ENCODE measurements at places on chromosomes 11 and 22.

DNA sequence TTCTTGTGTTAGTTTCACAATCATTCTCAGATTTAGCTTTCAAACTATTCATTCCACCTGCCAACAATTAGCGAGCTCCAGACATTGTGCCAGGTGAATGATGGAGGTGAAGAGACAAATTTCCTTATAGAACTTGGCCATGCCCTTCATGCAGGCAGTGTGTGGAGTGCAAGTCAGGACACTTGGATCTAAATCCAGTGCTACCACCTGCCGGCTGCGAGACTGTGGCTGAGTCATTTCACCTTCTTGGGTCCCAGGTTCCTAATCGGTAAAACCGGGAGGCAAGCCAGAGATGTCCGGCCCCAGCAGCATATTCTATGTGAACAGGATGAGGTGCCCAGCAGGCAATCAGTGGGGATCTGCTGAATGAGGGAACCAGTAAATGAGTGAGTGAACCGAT, 18.6 kb upstream of the EHF start:
- DNase-seq, result no peak

GRCh38 chr11:120040151-120040840, 97.6 kb downstream of the TRIM29 start:
- DNase-seq, result no peak

DNA sequence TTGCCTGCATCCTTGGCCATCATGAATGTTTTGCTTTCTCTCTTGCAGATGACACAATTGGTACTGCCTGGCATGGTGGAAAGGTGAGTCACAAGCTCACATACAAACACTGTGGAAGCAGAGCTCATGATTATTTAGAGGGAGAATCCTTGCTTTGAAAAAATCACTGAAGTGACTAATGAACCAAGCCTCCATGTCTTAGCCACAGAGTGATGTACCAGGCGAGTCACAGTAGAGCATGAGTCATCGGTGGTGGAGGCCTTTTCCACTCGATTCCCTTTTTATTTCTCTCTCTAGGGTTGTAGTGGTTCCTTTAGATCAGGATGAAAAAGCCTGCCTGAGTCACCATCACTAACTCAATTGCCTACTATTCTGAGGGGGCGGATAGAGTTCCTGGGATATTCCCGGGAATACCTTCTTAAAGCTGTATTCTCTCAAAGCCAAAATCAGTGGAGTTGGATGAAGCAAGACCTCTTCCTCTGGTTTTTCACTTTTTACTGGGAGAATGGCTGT, 49.6 kb upstream of the ALKBH3 start:
- DNase-seq, result no peak

DNA sequence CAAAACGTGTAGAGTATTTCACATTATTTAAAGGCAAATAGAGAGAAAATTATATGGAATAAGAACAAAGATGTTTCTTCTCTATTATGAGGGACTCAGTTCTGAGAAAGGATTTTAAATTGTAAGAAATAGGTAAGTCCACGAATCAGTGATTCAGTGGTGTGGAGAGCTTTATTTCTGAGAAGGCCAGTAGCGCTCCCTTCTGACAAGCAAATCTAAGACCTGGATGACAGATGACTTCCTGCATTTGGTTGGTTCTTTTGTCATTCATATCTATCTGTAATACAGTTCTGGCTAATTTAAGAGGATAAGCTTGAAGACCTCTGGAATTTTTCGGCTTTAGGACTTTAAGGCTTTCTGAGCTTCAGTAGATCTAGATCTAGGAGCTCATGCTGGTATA, 7.0 kb downstream of the CD3E start:
- DNase-seq, result no peak

- DNase-seq, result no peak
Observed at GRCh38 chr11:121304759-121305158, 12.2 kb downstream of the SC5D start.

DNA sequence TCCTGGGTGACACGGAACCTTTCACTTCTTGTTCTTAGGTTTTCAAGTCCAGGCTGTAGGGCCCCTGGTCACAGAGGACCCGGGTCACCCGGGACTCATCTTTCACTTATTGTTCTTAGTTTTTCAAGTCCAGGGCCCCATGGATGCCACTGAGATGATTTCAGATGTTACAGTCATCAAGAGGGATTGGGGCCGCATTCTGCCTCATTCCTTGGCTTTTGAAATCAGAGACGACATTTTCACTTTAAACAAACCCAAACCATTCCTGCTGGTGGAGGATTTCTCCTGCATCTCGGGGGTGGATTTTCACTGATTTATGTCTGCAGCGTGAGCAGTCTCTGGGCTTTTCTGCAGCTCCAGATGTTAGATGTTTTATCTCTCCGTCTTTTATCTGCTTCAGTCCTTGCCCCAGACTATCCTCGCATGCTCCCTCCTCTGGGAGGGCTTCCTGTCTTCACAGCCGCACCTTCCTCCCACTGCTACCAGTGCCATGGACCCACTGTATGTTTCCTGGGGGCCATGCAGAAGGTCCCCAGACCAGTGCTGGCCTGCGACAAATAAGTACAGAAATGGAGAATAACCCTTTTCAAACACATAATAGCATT, 27.4 kb downstream of the FBLN1 start:
- DNase-seq, result no peak

DNA sequence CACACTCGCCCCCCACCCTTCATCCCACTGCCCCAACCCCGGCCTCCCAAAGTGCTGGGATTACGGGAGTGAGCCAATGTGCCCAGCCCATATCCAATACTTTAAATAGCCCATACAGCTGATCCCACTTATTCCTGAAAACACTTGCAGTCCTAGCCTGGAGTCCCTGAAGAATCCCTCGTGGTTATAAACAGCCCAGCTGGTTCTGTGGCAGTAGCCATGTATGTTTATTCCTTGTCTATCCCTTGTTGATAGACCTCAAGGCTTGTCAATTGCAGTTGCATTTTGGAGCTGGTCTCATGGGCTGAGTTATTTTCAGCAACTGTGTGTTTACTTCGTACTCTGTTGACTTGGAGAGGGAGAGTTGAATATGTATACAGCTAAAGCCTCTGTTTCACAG, 21.5 kb upstream of the PAFAH1B2 start:
- DNase-seq, result no peak

- DNase-seq, result no peak
Observed at GRCh38 chr11:12214751-12215150, 104.4 kb downstream of the MICAL2 start.

DNA sequence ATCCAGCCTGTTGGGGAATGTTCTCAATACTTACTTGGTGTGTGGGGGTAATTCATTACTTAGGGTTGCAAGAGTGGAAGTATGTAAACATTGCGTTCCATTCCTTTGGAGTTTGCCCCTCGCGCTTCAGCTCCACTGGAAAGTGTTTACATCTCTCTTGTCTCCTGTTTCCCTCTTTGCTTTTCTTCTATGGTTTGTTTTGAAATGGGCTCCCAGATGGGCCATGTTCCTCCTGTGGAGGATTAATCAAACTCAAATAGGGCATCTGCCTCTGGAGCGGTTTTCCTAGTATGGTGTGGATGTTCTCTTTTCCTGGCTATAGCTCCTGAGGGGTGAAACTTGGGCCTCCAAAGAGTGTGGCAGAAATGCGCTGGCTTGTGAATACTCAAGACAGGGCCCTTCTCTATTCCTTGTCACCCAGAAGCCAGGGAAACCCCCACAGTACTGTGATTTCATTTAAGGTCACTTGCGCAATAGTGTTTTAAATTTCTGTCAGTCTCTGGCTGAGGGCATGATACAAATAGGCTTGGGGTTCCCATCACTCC, 51.9 kb downstream of the CD44 start:
- DNase-seq, result no peak

DNA sequence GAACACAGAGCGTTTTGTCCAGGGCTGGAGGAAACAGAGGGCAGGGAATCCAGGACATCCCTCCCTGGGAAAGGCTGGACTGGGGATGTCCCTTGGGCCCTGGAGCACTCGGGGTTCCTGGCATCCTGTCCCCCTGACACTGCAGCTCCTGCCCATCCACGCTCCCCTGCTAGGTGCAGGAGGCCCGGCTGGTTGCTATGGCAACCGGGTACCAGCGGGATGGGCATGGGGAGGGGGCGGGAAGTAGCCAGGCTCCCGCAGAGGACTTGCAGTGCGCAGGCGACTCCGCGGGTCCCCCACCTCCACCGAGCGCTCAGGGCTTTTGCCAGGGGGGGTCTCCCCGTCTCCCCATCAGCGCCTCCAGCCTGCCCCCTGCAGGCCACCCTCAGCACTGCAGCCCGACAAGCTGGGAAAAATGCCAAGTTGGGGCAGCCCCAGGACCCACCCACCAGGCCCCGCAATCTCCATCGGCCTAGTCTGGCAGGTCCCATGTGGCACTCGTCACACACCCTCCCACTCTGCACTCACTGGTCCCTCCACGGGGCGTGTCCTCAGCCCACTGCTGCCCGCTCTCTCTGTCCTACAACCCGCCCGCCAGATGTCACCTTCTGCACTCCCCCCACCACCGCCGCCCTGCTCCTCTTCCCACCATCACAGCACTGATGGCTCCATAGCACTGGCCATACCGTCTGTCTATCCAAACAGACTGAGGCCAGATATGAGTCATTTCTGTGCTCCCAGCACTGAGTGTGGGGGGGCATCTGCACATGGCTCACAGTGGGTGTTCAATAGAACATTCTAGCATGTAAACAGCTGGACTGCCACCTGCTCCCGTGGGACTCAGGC, 31.5 kb downstream of the KIAA0930 start:
- no peak for DNase-seq

GRCh38 chr22:32818446-32819115, 17.1 kb downstream of the TIMP3 start:
- no peak for DNase-seq

DNA sequence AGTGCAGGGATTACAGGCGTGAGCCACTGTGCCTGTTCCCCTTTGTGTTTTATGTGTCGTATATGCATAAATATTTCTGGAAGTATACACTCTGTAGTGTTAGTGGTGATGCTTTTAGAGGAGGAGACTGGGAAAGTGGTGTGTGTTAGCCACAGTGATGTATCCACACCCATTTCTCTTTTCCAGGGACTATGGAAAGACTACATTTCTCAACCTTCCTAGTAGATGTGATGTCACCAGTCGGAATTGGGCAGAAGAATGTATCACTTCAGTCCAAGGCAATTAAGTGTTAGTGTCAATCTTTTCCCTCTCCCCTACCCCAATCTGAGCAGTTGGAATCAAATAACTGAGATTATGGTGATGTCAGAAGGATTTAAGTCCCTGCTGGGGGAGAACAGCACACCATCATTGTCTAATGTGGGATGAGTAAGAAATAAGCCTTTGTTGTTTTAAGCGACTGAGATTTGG, 5.8 kb upstream of the ATG16L2 start:
- DNase-seq, result no peak

- DNase-seq, result no peak
Observed at GRCh38 chr22:50678218-50678650, 5.6 kb downstream of the SHANK3 start.

DNA sequence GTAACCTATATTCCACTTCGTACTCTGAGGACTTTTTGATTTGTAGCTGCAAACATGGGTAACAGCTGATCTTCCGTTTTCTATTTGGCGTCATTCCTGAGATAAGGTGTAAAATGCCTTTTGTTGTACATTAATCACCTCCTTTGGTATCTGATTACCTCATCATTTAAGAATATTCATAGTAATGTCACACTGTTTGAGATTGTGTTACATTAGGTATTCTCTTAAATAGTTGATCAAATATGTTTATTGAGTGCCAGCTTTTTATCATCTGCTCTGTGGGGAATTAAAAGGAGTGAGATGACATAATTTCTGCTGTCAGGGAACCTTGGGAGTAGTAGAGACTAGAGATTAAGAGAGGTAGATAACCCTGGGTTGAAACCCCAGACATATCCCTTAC, 5.9 kb downstream of the NCAM1 start:
- no peak for DNase-seq

- no peak for DNase-seq
Observed at GRCh38 chr11:12223771-12224536, 113.6 kb downstream of the MICAL2 start.

- DNase-seq, result no peak
Observed at GRCh38 chr22:31857247-31857646, 87.1 kb upstream of the YWHAH start.

- no peak for DNase-seq
Observed at GRCh38 chr22:20239676-20240446, 28.3 kb downstream of the RTN4R start.

GRCh38 chr11:127648583-127648982, 648.0 kb upstream of the KIRREL3 start:
- no peak for DNase-seq

DNA sequence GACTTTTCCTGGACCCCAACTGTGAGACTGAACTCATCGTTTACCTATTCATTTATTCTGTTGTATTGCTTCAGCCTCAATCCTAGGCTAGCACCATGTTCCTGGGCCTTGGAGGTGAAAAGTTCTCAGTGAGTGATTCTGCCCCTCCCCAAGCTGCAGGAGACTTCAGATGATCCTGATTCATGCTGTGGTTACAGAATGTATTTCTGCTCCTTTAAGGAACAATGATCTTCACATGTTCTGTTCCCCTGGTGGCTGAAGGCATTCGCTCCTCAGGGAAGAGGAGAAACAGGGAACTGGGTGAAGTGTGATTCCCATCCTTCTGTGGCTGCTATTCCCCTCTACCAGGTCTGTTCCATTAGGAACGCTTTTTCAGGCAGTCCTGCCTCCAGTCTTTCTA, 2.4 kb downstream of the OR52E1 start:
- no peak for DNase-seq

GRCh38 chr22:44728761-44729324, 23.5 kb upstream of the ARHGAP8 start:
- DNase-seq, result no peak

DNA sequence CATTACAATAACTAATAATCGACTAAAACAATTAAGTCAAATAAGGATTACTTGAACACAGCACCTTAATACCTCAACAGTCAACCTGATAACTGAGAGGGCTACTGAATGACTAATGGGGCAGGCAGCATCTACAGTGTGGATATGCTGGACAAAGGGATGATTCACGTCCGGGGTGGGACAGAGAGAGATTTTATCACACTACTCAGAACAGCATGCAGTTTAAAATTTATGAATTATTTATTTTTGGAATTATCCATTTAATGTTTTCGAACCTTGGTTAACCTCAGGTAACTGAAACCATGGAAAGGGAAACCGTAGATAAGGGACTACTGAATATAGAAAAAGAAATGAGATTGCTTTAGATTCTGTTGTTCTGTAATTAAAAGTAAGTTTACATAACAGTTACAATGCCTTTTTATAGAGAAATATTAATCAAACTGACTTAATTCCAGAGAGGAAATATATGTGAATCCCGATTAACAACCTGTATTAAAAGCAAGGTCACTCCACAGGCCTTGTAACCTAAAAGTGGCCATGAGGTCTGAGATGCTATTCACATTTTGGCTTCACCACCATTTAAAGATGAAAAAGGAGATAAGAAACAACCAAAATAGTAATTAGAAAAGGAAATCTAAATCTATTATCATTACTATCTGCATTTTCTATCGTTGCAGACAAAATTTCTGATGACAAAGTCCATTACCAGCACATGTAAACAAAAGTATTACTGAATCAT, 119.0 kb upstream of the TP53AIP1 start:
- no peak for DNase-seq

GRCh38 chr22:48338793-48339705, 1488.6 kb downstream of the BRD1 start:
- no peak for DNase-seq

- DNase-seq, result no peak
Observed at GRCh38 chr11:73298233-73298632, 9.8 kb upstream of the ARHGEF17 start.

- no peak for DNase-seq
Observed at GRCh38 chr22:43884600-43885318, 7.1 kb downstream of the PNPLA5 start.
